ENCODE measurements at places on chromosomes 11 and 22.

- DNase-seq = no peak
Measured at GRCh38 chr11:103944251-103944940, 92.0 kb upstream of the DDI1 start.

DNA sequence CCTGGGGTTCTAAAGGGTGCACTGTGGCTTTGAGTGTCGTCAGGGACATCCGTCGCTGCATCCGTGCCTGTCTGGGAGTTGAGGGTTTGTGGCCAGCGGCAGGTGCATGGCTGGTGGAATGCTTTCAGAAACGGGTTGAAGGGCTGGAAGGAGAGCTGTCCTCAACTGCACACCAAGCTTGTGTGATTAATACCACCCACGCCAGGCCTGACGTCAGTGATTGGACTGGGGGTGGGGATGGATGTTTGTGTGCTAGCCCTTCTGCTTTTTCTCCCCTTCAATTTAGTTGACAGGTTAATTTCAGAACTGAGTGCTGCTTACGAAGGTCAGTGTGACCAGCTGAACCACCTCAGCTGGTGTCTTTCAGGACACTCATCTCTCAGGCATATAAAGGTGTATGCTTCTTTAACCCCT, 3.2 kb upstream of the GAB2 start:
- DNase-seq = no peak

- no peak for DNase-seq
Measured at GRCh38 chr22:50289942-50290630, 17.4 kb downstream of the PLXNB2 start.

GRCh38 chr11:111417011-111417765, 38.1 kb upstream of the POU2AF1 start:
- no peak for DNase-seq

GRCh38 chr11:121199516-121199915, 93.1 kb upstream of the SC5D start:
- DNase-seq = no peak

- no peak for DNase-seq
Measured at GRCh38 chr11:119091966-119092879, 7.5 kb downstream of the HMBS start.

GRCh38 chr11:65803797-65804492, 17.1 kb downstream of the OVOL1 start:
- DNase-seq = no peak

GRCh38 chr11:128942817-128943427, at the start of gene TP53AIP1:
Gene TP53AIP1, minus strand, starts transcription at chr11:128942871. Its CDS starts 5,053 bp downstream, at chr11:128937818.
- no peak for DNase-seq

DNA sequence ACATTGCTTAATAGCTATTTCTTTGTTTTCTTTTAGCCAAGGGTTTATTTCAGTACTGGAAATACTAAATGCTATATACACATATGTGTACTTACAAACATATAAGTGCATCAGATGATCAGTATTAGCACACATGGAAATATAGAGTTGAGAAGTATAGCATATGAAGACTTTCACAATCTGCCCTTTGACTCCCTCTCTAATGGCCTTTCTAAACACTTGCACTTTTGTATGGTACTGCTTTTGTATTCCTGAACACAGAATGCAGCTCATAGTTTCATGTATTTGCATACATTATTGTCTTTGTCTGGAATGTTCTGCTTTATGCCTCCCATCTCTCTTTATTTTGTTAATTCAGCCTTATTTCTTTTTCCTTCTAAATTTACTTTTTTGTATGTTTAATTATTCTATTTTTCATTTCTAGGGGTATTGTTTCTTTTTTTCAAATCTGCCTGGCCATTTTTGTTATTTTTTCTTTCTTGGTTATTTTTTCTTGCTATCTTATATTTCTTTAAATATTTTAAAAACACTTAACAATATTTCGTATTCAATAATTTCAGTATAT, 28.8 kb downstream of the ACER3 start:
- DNase-seq = no peak

DNA sequence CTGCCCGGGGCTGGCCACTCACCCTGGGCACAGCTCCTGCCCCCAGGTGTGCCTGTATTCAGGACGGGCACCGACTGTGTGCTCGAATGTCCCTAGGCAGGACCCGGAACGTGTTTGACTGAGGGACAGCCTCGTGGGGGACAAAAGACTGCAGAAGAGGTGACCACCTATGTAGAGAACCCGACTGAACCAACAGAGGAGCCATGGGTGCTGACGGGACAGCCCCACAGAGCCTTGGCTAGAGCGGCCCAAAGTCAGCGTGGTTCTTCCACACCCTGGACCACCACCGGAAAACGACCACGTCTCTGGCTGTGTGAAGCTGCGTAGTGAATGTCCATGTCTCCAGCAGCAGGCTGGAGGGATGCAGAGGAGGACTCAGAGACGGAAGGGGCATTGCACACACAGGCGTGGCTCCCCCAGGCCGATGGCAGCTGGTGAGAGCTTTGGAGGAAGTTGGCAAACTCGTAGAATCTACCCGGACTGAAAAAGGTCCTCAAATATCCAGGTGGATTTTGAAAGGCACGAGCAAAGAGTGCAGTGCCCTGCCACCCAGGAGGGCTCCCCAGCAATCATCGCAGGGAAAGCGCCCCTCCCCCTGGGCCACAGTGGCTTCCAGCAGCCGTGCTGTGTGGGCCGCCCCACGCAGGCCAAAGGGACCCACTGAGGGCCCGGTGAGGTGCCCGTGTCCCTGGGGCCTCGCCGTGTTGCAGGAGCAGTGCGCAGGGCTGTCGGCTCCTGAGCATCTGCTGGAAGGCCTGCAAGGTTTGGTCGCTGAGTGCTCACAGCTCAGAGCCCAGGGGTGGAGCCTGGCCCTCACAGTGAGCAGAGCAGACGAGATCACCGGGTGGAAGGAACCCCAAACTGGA, 17.5 kb upstream of the MUC5B start:
- no peak for DNase-seq

- DNase-seq = no peak
Measured at GRCh38 chr11:131998020-131998419, 627.6 kb downstream of the NTM start.

- no peak for DNase-seq
Measured at GRCh38 chr11:2521733-2522630, 77.2 kb downstream of the KCNQ1 start.

- no peak for DNase-seq
Measured at GRCh38 chr11:119093942-119094815, 7.5 kb downstream of the DPAGT1 start.

DNA sequence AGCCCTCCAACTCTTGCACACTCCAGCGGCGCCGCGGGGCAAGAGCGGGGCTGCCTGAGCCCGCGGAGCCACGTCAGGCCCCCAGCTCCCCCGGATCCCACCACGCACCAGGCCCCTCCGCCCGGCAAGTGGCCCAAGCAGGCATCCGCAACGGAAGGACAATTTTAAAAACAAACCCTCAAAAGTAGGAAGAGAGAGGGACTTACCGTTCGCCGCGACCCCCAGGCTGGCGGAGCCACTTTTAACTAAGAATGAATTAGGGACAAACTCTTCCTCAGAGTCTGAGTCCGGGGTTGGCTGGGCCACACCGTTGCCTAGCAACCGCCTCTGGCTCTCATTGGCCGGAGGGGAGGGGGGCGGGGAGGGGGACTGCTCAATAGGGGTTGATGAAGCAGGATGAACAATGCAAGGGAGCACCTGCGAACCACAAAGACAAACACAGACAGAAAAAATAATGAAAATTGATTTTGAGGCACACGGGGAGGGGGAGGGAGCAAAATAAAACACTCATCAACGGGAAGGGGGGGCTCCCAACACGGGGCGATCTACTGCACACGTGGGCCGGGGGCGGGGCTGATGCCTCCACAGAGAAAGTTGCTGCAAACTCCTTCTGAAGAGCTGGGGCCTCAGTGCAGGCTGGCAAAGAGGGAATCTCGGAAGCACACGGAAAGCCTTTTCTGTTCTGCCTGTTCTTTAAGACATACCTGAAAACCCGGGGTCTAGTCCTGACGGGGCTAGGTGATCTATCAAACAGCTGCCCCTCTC, 387.5 kb upstream of the NARS2 start:
- no peak for DNase-seq

DNA sequence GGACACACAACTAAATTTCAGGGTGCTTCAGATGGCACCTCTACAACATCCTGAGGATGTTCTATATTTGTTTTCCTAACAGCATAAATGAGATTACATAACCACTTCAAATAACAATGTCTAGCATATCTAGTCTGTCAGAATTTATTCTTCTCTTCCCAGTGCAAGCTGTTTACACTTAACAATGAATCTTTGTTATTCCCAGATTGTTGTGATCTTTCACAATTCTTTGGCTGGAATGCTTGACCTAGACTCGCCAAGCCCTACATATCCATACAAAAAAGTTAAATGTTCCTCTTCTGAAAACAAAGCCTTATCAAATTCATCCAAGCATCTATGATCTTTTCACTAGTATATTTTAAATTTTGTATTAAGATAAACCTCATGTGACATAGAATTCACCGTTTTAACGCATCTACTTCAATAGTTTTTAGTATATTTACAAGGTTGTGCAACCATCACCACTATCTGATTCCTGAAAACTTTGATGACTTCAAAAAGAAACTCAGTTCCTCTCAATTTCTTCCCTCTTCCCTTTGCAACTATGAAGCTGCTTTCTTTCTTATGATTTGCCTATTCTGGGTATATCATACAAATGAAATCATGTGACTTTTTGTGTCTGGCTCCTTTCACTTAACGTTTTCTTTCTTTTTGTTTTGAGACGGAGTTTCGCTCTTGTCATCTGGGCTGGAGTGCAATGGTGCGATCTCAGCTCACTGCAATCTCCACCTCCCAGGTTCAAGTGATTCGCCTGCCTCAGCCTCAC, 61.7 kb upstream of the CHRNA10 start:
- no peak for DNase-seq

- DNase-seq = no peak
Measured at GRCh38 chr22:24325105-24325757, 54.6 kb downstream of the SPECC1L start.

DNA sequence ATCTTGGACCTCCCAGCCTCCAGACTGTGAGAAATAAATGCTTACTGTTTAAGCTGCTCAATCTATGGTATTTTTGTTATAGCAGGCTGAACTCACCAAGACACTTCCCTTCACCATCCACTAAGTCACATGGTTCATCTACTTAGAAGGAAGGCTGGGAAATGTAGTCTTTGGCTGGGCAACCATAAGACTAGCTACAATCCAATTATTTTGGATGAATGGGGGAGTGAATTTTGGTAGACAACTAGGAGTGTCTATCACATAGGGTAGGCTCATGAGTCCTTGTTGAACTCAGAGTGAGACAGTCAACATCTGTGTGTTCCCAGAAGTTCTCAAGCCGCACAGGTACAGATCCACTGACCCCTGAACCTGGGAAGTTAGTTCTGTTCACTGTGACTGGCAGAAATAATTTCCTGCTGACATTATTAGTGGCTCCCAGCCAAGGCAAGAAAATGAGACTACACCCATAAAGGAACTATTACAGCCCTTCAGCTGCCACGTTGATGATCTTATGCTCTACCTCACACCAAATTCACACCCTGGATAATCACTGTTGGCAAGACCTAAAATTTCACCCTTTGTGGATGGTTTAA, 3.1 kb upstream of the SLC35C1 start:
- no peak for DNase-seq

- DNase-seq = no peak
Measured at GRCh38 chr11:134178032-134178674, 45.6 kb downstream of the NCAPD3 start.

GRCh38 chr22:38239101-38239761, 33.6 kb downstream of the TMEM184B start:
- peak; percentile 51 for DNase-seq

GRCh38 chr11:57403802-57404147, 13.3 kb upstream of the PRG2 start:
- no peak for DNase-seq

GRCh38 chr11:2315395-2316168, 13.8 kb downstream of the TSPAN32 start:
- DNase-seq = no peak

GRCh38 chr22:27576413-27576812, 225.1 kb downstream of the MN1 start:
- no peak for DNase-seq

- DNase-seq = no peak
Measured at GRCh38 chr11:69131644-69132300, 24.0 kb upstream of the SMIM38 start.

DNA sequence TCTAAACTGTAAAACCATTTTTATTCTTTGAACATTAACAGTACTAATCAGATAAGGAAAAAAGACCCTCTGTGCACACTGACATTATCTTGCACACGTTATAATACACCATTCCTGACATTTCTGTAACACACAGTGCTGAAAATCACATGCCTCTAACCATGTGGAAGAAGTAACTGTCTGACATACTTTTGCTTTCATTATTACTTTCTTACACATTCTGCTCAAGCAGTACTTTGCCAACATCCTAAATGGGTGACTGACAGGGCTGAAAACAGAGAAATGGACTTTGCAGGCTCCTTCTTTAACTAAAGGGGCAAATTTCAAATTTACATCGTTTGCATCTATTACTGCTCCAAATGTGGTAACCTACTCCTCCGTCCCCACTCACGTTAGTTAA, 22.8 kb upstream of the TP53AIP1 start:
- no peak for DNase-seq

- no peak for DNase-seq
Measured at GRCh38 chr22:39731481-39731880, 160.9 kb downstream of the CACNA1I start.

DNA sequence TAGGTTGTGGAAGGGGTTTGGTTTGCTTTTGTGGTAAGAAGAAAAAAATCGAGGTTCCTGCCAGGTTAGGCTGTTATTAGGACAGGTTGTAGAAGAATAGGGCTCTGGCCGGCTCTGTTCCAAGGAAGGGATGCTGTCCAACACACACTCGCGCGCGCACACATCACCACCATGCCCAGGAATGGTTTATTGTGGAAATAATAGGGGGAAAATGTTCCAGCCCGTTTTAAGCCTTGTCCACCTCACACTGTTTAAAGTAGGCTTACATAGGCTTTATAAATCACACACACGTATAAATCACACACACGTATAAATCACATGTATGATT, 1.2 kb upstream of the ARHGAP20 start:
- DNase-seq = no peak

DNA sequence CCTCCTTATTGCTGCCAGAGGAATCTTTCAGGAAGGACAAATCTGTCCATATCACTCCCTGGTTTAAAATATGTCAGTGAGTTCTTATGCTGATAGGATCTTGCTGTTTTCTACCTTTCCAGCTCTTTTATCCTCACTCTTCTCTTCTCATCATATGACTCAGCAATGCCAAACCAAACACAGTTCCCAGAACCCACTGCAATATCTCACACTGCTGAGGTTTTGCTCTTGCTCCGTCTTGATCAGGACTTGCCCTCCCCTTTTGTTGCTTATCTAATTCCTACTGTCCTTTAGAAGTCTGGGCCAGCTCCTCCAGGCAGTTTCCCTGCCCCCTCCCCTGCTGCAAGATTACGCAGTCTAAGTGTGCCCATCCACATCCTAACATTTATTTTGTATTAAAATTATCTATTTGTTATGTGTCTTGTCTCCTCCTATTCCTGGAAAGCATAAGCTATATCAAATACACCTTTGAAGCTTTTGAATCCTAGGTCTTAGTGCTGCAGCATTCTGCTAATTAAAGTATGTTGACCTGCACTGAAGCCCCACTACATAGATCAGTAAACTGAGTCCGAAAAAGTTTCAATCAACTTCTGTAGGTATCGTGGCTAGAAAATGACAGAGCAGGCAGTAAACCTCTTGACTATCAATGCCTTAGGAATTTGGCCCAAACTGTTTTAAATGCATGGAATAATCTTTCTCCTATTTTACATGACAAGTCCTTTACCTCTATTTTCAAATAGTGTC, 119.2 kb upstream of the C11orf87 start:
- no peak for DNase-seq

- no peak for DNase-seq
Measured at GRCh38 chr11:12979928-12980689, 29.0 kb upstream of the RASSF10 start.

- no peak for DNase-seq
Measured at GRCh38 chr11:909406-909805, 1.2 kb downstream of the CHID1 start.

GRCh38 chr11:132640952-132641351, 891.3 kb downstream of the OPCML start:
- DNase-seq = no peak

All from GOT3 (cell line).